ENCODE measurements at places on chromosomes 5 and 9. TPM values are rescaled to one million over a fixed set of nuclear protein-coding genes. Genes with fewer than 3 reads are reported as not detected.

TRMT10B gene
- 19.0 TPM for total RNA-seq

STC2 gene
- total RNA-seq = 0.59 TPM

DMRT3 gene
- not detected for total RNA-seq

RAD23B gene
- 94.8 TPM for total RNA-seq

MEGF9 gene
- total RNA-seq = 12.7 TPM

IL3 gene
- 0.36 TPM for total RNA-seq

KCNV2 gene
- total RNA-seq = not detected

OGN gene
- not detected for total RNA-seq

F12 gene
- 0.45 TPM for total RNA-seq

ASTN2 gene
- 5.1 TPM for total RNA-seq

OLFM1 gene
- not detected for total RNA-seq

PCDHGB6 gene
- 0.89 TPM for total RNA-seq

CLIC3 gene
- total RNA-seq = 4.3 TPM

PHF24 gene
- total RNA-seq = not detected

TMEM174 gene
- total RNA-seq = not detected

HTR1A gene
- total RNA-seq = not detected
